ENCODE measurements at places on chromosomes 7 and 10. TPM values are rescaled to one million over a fixed set of nuclear protein-coding genes. Genes with fewer than 3 reads are reported as not detected.

- no peaks in the 10 kb centered on the region for H3K36me3 ChIP-seq
- H3K27ac ChIP-seq, result no peak overlapping the region
- DNase-seq, result no peak
- no peaks in the 10 kb centered on the region for H3K27me3 ChIP-seq
Measured at GRCh38 chr10:123766761-123767160, 100.6 kb downstream of the GPR26 start.

DNA sequence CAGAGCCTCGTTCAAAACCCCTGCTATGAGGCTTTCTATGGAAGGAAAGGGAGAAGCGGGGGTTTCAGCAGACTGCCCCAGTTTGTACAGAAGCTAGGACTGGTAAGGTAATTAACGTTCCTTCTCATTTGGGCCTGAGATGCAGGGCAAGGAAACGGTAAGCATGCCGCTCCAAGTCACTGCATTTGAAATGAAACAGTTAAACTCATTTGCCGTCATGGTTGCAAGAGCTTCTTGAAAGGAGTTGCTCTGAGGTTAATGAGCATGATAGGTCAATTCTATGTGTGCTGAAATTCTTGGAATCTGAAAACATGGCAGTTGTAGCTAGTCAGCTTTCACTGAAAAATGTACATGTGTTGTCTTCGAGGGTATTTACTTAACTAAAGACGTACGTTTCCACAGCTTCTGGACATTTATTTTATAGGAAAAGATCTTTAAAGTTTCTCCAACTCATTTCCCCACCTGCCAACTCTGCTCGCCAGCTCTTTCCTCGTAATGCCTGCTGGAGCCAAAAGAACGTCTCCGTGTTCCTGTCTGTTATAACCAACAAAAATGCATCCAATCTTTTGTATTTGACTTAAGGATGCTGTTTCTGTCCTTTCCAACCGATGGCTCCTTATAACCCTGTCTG lies 73.3 kb downstream of the ADAM12 start:
- H3K27me3 ChIP-seq, result no peaks in the 10 kb centered on the region
- H3K4me3 ChIP-seq, result no peak overlapping the region
- no peaks in the 10 kb centered on the region for H3K36me3 ChIP-seq
- H3K4me1 ChIP-seq, result no peaks in the 10 kb centered on the region
- H3K27ac ChIP-seq, result no peak overlapping the region

DNA sequence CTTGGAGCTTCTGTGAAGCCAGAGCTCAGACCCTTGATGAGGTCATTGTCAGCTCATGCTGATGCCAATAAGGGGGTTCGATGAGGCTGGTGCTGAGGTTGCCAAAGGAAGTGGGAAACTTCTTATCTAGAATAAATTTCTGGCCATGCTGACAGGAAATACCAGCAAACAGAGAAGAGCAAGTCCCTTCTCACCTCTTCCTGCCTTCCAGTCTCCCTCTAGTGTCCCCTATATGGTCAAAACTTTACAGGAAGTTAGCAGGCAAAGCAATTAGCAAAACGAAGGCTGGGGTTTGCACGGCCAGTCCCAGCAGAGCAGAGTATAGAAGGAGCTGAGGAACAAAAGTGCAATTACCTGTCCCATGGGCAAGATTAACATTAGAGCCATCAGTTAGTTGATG lies 15.1 kb upstream of the NEUROG3 start:
- no peak overlapping the region for H3K27ac ChIP-seq
- no peaks in the 10 kb centered on the region for H3K36me3 ChIP-seq
- DNase-seq, result no peak
- H3K27me3 ChIP-seq, result no peaks in the 10 kb centered on the region
- no peaks in the 10 kb centered on the region for H3K4me1 ChIP-seq
- H3K4me3 ChIP-seq, result no peak overlapping the region

DNA sequence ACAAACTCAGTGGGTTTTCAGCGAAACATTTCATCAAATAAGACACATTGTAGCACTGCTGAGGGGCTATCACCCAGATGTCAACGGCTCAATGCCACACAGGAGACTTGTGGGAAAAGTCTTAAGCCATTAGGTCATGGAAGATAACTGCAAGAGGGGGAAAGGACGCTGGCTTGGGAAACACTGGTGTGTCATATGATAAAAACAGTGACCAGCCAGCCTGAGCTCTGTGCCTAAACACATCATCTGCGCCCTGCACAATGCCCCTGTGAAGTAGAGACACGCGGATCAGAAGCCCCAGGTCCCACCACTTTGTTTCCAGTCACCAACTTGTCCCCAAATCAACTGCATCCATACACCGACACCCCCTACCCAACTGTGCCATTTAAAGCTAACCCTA lies 116.7 kb downstream of the TNS3 start:
- no peak overlapping the region for H3K4me3 ChIP-seq
- H3K36me3 ChIP-seq, result peaks cover 8% of the 10 kb centered on the region
- DNase-seq, result no peak
- no peaks in the 10 kb centered on the region for H3K4me1 ChIP-seq

GRCh38 chr7:46202379-46202778 lies 281.3 kb upstream of the IGFBP3 start:
- DNase-seq, result no peak
- H3K36me3 ChIP-seq, result no peaks in the 10 kb centered on the region
- no peak overlapping the region for H3K27ac ChIP-seq
- no peaks in the 10 kb centered on the region for H3K4me1 ChIP-seq
- H3K4me3 ChIP-seq, result no peak overlapping the region

GRCh38 chr7:149422914-149423301 lies 38.0 kb downstream of the ZNF777 start:
- H3K27ac ChIP-seq, result no peak overlapping the region
- no peaks in the 10 kb centered on the region for H3K27me3 ChIP-seq
- no peaks in the 10 kb centered on the region for H3K36me3 ChIP-seq
- H3K4me3 ChIP-seq, result peak overlapping the region; percentile 64
- H3K4me1 ChIP-seq, result no peaks in the 10 kb centered on the region

DNA sequence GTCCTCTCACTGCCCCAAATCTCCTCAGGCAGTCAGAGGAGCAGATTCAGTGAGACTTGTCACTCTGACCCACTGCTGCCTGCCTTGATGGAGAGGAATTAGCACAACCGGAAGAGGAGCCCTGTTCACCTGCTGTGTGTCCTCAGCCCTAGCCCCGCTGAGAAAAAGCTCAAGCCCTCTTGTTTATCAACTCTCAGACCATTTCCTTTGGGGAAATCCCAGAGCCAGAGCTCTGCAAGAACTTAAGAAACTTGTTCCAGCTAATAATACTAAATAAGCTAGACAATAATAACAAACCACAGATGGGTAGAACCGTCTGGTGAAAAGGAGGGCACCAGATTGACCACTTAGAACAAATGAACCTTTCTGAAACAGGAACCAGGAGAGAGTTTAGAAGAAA lies 37.7 kb upstream of the ITGB1 start:
- DNase-seq, result no peak
- no peaks in the 10 kb centered on the region for H3K4me1 ChIP-seq
- H3K36me3 ChIP-seq, result no peaks in the 10 kb centered on the region
- no peaks in the 10 kb centered on the region for H3K27me3 ChIP-seq

DNA sequence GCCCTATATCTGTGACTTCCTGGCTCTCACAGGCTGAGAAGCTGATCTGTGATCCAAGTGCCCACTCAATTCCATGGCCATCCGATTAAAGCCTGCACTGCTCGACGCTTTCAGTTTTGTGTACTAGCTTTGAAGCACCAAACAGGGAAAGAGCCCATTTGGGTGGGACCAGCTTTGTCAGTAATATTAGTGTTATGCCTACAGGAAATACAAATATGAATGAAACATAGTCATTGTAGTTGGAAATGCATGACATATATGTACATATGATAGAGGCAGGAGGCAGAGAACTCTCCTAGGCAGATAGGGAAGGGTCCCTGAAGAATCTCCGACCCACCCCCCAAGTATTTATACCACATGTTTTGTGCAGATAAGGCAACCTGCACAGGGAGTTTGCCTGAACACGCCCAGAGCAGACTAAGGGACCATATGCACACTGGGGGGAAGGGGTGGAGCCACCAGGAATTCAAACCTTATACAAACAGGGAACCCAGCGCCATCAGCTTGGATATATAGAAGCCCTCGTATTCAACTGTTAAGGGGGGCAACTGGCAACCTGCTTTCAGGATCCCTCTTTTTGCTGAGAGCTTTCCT lies 653.2 kb downstream of the PARD3 start:
- no peak for DNase-seq
- H3K27ac ChIP-seq, result no peak overlapping the region
- H3K27me3 ChIP-seq, result no peaks in the 10 kb centered on the region
- peaks cover 8% of the 10 kb centered on the region for H3K4me1 ChIP-seq
- H3K4me3 ChIP-seq, result no peak overlapping the region
- H3K36me3 ChIP-seq, result no peaks in the 10 kb centered on the region

GRCh38 chr7:15972862-15973275 lies 286.4 kb upstream of the MEOX2 start:
- H3K27ac ChIP-seq, result no peak overlapping the region
- no peaks in the 10 kb centered on the region for H3K36me3 ChIP-seq
- no peak overlapping the region for H3K4me3 ChIP-seq
- no peak for DNase-seq
- H3K27me3 ChIP-seq, result no peaks in the 10 kb centered on the region

DNA sequence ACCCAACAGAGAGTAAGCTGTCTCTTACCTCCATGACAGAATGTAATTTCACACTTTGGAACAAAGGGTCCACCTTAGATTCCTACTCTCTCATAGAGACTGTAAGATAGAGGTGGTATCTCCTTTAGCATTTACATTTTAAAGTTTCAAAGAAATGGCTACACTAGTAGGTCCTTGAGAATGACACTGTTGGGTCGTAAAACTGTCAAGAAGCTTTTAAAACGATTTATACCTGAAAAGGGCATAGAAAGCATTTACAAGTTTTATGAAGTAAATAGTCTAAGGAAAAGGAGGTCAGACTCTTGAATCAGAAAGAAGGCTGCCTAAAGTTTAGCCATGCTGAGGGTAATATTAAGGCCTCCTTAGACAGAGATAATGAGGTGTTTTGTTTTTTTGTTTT lies 1212.4 kb upstream of the PHF14 start:
- no peak overlapping the region for H3K4me3 ChIP-seq
- H3K27me3 ChIP-seq, result no peaks in the 10 kb centered on the region
- no peaks in the 10 kb centered on the region for H3K36me3 ChIP-seq
- H3K27ac ChIP-seq, result no peak overlapping the region
- DNase-seq, result no peak

- peak; percentile 18 for DNase-seq
- no peaks in the 10 kb centered on the region for H3K4me1 ChIP-seq
- no peak overlapping the region for H3K27ac ChIP-seq
- no peaks in the 10 kb centered on the region for H3K36me3 ChIP-seq
- no peak overlapping the region for H3K4me3 ChIP-seq
- H3K27me3 ChIP-seq, result no peaks in the 10 kb centered on the region
Measured at GRCh38 chr7:19106241-19107080, 11.0 kb downstream of the TWIST1 start.

DNA sequence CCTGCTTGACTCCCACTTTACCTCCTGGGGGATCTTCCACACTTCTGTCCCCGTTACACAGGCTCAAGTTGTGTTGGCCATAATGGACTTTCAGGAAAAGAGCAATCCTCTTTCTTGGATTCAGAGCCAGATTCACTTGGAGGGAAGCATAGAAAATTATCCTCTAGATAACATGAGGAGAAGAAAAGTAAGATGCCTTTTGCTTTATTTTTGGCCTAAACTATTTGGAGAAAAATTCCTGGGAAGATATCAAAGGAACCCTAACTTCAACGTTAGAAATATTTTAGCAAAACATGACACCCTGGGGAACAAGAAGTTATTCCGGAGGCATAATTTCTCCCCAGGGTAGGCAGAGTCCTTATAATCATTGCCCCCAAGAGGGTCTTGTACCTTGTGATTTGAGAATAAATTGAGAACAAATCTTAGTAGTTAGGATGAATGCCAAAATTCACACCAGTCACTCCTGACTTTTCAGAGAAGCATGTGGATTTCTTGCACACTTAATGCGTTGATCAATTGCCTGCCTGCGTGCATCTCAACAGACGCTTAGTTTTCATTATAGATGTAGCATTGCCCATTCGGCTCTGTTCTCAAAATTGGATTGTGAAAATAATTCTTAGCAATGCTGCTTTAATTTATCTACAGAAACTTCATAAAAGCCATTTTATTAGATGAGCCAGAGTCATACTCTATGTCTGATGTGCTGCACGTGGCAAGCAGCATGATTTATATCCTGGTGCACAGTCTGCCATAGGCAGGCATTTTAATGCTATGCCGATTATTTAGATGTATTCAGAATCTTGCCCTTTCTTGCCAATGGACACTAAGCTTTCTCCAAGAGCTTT lies 224.4 kb downstream of the C7orf25 start:
- H3K4me1 ChIP-seq, result no peaks in the 10 kb centered on the region
- H3K27ac ChIP-seq, result no peak overlapping the region
- no peak for DNase-seq
- no peaks in the 10 kb centered on the region for H3K27me3 ChIP-seq
- H3K4me3 ChIP-seq, result no peak overlapping the region
- no peaks in the 10 kb centered on the region for H3K36me3 ChIP-seq

GRCh38 chr10:69573056-69573806 lies at the start of gene NEUROG3:
Gene NEUROG3 (minus strand): TSS chr10:69573422. CDS start chr10:69573043, 379 bp downstream.
- DNase-seq, result no peak
- no peaks in the 10 kb centered on the region for H3K27me3 ChIP-seq
- H3K4me3 ChIP-seq, result peak within 1 kb of the TSS; percentile 19

GRCh38 chr10:127486355-127486754 lies 62.8 kb upstream of the NPS start:
- H3K27ac ChIP-seq, result no peak overlapping the region
- no peak overlapping the region for H3K4me3 ChIP-seq
- DNase-seq, result no peak
- H3K4me1 ChIP-seq, result no peaks in the 10 kb centered on the region
- no peaks in the 10 kb centered on the region for H3K36me3 ChIP-seq

DNA sequence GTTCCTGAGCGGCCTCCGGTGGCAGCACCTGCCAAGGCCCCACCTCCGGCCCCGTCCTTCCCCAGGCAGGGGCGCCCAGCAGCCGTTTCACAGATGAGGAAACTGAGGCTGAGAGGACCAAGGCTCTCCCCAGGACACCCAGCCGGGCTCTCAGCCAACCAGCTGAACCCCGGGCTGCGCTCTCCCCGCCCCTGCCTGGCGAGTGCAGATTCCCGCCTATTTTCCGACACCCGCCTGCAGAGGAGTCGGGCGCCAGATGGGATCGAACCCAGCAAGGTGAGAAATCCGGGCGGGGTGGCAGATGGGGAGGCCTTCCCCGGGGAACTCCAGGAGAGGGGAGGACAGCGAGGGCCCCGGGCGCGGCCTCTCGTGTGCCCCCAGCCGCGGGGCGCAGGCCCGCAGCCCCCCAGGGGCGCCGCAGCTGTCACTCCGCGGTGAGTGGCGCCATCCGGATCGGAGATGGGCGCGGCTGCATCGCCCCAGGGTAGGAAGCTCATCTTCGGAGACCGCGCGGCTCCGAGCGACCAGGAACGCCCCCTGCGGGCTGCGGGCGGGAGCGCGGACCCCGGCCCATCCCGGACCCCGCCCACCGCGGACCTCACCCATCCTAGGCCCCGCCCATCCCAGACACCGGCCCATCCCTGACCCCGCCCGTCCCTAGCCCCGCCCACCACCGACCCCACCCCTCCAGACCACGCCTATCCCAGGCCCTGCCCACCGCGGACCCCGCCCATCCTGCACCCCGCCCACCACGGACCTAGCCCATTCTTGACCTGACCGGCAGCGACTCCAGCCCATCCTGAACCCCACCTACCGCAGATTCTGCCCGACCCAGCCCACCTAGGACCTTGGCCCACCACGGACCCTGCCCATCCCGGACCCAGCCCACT lies 90.3 kb downstream of the MICALL2 start:
- H3K36me3 ChIP-seq, result no peaks in the 10 kb centered on the region
- H3K27me3 ChIP-seq, result no peaks in the 10 kb centered on the region
- H3K27ac ChIP-seq, result no peak overlapping the region
- no peaks in the 10 kb centered on the region for H3K4me1 ChIP-seq
- no peak for DNase-seq

GJD4 gene
- not detected for total RNA-seq

H2BK1 gene
- not detected for total RNA-seq

MSS51 gene
- 0.49 TPM for total RNA-seq

HMX2 gene
- not detected for total RNA-seq

Measured in right lobe of liver (tissue), 6 donors.